Naive thymus-derived CD8-positive, alpha-beta T cell (primary cell): ENCODE measurements at places on chromosomes 11 and 22. TPM values are rescaled to one million over a fixed set of nuclear protein-coding genes. Genes with fewer than 3 reads are reported as not detected.

MRPL23 gene
- polyA plus RNA-seq = 48.8 TPM

ASPHD2 gene
- 2.3 TPM for polyA plus RNA-seq

FZD4 gene
- not detected for polyA plus RNA-seq

KCNJ11 gene
- not detected for polyA plus RNA-seq

ZDHHC8 gene
- polyA plus RNA-seq = 1.4 TPM

IGSF9B gene
- polyA plus RNA-seq = 0.35 TPM

OR51B2 gene
- not detected for polyA plus RNA-seq

CRELD2 gene
- polyA plus RNA-seq = 43.6 TPM

BARX2 gene
- polyA plus RNA-seq = not detected

ADM2 gene
- 0.21 TPM for polyA plus RNA-seq

GRCh38 chr11:115918576-115918975 lies 414.4 kb upstream of the CADM1 start:
- DNase-seq = no peak

GRCh38 chr11:134557571-134558257 lies 145.7 kb upstream of the B3GAT1 start:
- DNase-seq = no peak

- no peak for DNase-seq
These were observed 21.7 kb upstream of the ARFGAP3 start for GRCh38 chr22:42878561-42879305.

DNA sequence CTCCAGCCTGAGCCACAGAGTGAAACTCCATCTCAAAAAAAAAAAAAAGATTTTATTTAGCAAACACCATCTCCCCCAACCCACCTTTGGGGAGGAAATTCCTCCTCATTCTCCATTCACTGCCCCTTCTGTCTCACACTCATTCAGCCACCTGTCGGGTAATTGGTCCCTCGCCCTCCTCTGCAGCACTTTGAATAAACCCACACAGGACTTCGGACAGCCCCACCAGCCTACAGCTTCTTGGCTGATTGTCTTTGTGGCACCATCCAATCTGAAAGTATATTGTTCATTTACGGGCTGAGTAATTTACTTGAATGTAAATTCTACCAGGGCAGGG lies 7.5 kb upstream of the GGA1 start:
- no peak for DNase-seq

GRCh38 chr11:19673924-19674729 lies 38.5 kb upstream of the NAV2 start:
- DNase-seq = no peak

- no peak for DNase-seq
These were observed 66.4 kb downstream of the DGCR2 start for GRCh38 chr22:19055801-19056200.

- no peak for DNase-seq
These were observed 4.4 kb downstream of the CACNA1I start for GRCh38 chr22:39574779-39575551.

- no peak for DNase-seq
These were observed 69.0 kb upstream of the LDLRAD3 start for GRCh38 chr11:35874751-35875450.

DNA sequence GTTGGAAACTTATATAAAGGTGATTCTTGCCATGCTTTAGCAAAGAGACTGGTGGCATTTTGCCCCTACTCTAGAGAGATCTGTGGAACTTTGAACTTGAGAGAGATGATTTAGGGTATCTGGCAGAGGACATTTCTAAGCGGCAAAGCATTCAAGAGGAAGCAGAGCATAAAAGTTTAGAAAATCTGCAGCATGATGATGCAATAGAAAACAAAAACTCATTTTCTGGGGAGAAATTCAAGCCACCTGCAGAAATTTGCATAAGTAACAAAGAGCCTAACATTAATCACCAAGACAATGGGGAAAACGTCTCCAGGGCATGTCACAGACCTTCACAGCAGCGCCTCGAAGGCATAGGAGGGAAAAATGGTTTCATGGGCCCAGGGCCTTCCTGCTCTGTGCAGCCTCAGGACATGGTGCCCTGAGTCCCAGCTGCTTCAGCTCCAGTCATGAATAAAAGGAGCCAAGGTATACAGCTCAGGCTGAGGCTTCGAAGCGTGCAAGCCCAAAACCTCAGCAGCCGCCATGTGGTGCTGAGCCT lies 83.4 kb downstream of the MRTFA start:
- no peak for DNase-seq

DNA sequence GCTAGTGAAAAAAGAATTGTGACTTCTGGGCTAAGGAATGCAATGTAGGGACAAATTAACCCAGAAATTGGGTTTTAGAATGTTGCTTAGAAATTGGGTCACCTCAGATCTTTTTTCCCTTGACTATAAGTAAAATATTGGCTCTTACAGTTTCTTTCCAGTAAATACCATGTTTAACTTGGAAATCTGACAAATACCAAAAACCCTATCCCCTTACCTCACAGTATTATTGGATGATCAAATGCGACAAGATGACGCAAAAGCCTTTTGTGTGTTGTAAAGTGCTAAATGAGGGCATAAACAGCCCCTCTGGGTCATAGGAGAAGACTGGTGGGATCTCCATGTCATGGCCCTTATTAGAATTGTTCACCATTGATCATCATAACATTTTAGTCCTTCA lies 6.1 kb upstream of the UPB1 start:
- DNase-seq = no peak

GRCh38 chr11:11536650-11537049 lies 85.2 kb downstream of the GALNT18 start:
- no peak for DNase-seq

DNA sequence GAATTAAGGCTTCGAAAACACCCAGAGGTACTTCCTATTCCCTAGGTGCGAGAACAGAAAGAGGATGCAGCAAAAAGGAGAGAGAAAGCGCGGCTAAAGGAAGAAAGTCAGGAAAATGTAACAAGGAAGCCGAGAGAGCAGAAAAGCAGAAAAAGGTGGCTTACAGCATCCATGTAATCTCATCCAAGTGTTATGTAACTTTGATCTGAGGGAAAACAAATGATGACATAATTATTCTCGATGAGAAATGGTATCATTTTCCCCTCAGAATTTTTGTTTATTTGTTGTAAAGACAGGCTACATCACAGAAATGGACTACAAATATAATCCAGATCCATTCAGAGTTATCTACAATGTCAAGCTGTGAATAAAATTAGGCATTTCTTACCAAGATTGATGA lies 69.1 kb upstream of the APOA1 start:
- no peak for DNase-seq

- DNase-seq = no peak
These were observed 14.0 kb upstream of the WDR74 start for GRCh38 chr11:62853279-62853965.

DNA sequence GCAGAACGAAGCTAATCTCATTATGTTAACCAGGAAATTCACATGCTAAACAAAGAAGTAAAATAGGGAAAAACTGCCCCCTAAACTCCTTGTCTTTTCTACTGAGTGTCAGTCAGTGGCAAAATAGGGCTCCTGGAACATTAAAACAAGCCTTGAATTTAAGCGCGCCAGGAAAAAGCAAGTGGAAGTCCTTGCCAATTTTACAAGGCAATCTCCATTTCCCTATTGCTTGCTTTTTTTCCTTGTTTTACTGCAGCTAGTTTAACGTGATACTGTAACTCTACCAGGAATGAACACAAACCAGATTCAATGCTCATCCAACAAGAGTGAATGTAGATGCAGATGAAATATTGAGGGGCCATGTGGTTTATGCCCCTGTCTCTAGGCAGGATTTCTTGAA lies 28.1 kb upstream of the KIRREL3 start:
- no peak for DNase-seq
